ENCODE measurements at places on chromosomes 7 and 10.

DNA sequence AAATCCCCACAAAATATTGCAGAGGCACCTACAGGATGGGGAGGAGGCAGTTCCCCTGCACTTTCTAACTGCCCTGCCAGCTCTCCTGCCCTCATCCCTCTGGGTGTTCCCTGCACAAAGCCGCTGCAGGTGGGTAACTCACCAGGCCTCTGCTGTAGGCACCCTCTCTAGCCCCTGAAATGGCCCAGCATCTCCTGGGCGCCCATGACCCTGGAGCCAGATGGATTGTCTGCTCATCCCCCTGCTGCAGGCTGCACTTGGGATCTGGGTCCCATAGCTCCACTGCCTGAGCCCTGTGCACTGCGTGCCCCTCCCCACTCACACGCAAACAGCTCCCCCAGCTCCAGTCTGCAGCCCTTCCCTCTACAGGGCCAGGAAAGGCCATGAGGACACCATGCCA lies 130.9 kb downstream of the C10orf105 start:
- DNase-seq, result no peak

DNA sequence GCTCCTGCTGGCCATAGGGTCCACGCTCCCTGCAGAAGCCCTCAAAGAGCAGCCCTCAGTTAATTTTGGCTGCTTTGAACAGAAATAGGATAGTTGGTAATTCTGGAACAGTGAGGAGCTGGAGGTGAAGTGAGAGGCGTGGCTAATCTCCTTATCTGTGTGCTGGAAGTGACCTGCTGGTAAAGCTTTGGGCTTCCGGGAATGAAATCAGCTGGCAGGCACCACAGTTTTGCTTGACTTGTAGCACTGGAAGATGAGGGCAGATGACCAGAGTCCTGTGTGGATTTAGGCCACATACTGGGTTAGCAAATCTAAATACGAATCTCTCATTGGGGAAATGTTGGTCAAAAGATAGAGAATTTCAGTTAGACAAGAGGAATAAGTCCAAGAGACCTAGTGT lies 10.2 kb downstream of the ATP6V0E2 start:
- DNase-seq, result no peak

- no peak for DNase-seq
Measured at GRCh38 chr7:157490465-157490912, 153.7 kb downstream of the DNAJB6 start.

DNA sequence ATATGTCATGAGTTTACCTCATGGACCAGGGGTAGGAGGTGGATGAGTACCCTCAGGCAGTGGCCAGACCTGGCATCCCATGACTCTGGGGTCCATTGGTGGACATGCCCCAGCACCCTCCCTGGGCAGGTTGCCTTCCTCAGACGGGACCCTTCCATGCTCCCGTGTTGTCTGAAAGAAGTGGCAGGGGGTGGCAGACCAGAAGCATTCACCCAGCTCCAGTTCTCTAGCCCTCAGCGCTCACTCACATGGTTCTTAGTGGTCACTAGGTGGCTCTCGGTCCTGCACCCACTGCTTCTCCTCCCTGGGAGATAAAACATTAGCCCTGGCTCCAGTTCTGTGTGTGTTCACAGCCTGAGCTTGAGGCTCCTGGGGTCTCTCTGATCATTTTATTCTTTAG lies 6.0 kb downstream of the RBP3 start:
- DNase-seq, result no peak

DNA sequence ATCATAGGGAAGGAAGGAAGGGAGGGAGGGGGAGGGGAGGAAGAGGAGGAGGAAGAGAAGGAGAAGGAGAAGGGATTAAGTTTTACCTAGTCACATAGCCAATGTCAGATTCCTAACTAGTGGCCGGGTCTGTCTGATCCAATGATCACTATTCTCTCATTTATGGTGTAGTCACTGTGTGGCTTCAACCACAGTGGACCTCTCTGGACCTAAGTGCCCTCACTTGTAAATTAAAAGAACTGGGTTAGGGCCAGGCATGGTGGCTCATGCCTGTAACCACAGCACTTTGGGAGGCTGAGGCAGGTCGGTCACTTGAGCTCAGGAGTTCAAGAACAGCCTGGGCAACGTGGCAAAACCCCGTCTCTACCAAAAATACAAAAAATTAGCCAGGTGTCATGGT lies 6.6 kb upstream of the SERPINE1 start:
- DNase-seq, result no peak

GRCh38 chr7:79421751-79422150 lies 31.7 kb downstream of the MAGI2 start:
- no peak for DNase-seq

DNA sequence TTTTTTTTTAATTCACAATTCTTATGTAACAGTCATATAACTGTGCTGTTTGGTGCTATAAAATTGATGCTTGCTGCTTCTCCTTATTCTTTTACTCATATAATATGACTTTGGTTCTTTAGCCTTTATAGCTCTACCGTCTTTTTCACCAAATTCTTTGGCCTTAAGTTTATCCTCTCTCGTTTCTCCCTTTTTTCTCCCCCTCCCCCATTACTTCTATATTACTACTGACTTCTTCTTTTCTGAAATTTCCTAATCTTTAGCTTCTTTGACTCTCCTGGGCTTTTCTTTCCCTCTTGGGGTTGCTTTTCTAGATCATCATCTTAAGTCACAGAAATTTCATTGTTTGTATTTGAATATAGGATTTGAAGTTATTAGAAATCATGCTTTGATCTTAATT lies 3.8 kb downstream of the BCCIP start:
- no peak for DNase-seq

DNA sequence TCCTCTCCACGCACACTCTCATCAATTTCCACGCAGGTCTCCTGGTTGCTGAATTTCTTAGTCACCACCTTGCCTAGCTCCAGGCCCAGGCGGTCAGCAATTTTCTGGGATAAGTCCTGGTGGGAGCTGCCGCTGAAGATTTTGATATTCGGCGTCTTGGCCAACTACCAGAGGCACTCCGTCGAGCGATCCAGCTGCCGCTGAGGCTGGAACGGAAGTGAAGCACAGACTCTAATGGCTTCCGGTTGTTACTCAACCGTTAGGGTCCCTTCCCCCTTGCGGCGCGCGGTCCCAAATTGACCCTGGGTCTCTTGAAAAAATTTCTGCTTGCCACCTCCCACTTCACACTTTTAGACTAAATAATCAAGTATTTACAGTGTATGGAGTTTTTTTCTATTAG lies at the start of gene PRPS1L1:
PRPS1L1 (minus strand) TSS at position 219 of the 400 bp plus-strand sequence.
- no peak for DNase-seq

DNA sequence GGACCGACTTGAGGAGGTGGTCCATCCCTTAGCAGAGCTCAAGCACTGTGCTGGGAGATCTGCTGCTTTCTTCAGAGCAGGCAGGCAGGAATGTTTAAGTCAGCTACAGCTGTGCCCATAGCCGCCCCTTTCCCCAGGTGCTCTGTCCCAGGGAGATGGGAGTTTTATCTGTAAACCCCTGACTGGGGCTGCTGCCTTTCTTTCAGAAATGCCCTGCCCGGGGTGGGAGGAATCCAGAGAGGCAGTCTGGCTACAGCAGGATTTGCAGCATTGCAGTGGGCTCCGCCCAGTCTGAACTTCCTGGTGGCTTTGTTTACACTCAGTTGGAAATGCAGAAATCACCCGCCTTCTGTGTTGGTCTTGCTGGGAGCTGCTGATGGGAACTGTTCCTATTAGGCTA lies 51.2 kb upstream of the SEMA3A start:
- DNase-seq, result no peak

- DNase-seq, result no peak
Measured at GRCh38 chr7:143379611-143380259, 1.4 kb upstream of the ZYX start.

GRCh38 chr7:81594767-81595166 lies 175.1 kb downstream of the HGF start:
- no peak for DNase-seq

GRCh38 chr7:138798836-138799235 lies 840 bp upstream of the ATP6V0A4 start:
- no peak for DNase-seq

DNA sequence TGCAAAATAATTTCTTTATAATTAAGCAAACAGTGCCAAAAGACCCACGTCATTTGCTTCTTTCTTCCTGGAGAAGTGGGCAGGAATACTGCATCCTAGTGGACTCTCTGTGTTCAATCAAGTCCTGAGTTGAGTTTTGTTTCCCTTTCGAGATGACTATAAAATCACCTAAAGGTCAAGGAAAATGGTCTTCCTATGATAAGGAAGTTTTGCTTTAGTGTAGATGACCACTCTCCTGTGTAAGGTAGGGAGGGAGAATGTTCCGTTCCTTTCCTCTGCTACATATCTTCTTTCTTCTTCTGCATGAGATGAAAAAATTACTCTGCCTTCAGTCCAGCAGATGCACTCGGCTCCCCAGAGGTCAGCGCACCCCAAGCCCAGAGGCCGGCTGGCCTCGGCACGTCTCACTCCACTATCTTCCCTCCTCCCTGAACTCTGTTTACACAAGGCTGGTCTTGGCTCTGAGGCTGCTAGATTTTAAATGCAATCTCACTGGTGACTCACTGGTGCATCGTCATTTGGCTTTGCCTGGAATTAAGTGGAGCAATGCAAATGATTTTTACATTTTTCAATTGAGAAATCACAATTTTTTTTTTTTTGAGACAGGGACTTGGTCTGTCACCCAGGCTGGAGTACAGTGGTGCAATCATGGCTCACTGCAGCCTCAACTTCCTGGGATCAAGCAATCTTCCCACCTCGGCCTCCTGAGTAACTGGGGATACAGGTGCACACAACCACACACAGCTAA lies 18.6 kb upstream of the VDAC2 start:
- DNase-seq, result no peak

GRCh38 chr10:103080891-103081581 lies 112.0 kb downstream of the NT5C2 start:
- DNase-seq, result no peak

DNA sequence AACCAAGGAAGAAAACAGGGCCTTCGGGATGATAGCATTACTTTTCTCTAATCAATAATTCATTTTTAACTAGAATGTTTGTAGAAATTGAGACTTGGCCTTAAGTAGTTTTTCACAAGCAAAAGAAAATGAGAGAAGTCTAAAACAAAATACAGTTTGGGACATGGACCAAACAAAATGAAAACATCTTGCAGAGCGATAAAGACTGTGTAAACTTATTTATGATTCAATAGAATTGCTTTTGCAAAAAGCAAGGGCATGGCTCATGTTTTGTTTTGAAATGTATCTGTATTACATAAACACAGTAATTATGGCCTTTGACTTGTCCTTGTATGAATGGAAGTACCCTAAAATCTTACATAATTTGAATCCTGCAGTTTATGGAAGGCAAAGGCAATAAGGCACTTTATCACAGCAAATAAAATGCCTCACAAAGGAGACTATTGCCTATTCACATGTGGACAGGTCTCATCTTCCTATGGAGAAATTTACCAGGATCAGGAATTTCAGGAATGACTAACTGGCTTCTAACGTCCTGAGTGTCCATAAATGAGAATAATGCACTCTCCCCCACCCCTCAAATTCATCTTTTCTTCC lies 295.2 kb downstream of the PTEN start:
- no peak for DNase-seq

- DNase-seq, result no peak
Measured at GRCh38 chr10:91525896-91526712, 106.8 kb downstream of the PPP1R3C start.

GRCh38 chr10:80296942-80297341 lies 7.5 kb upstream of the MAT1A start:
- no peak for DNase-seq

GRCh38 chr10:78361031-78361430 lies 327.4 kb downstream of the RPS24 start:
- no peak for DNase-seq

GRCh38 chr10:60534761-60535389 lies 145.2 kb upstream of the ANK3 start:
- DNase-seq, result no peak

GRCh38 chr7:108072739-108073138 lies 57.4 kb downstream of the LAMB4 start:
- DNase-seq, result no peak

GRCh38 chr10:1578392-1579140 lies 158.8 kb downstream of the ADARB2 start:
- DNase-seq, result no peak

GRCh38 chr7:43164757-43165156 lies 52.3 kb downstream of the HECW1 start:
- no peak for DNase-seq

DNA sequence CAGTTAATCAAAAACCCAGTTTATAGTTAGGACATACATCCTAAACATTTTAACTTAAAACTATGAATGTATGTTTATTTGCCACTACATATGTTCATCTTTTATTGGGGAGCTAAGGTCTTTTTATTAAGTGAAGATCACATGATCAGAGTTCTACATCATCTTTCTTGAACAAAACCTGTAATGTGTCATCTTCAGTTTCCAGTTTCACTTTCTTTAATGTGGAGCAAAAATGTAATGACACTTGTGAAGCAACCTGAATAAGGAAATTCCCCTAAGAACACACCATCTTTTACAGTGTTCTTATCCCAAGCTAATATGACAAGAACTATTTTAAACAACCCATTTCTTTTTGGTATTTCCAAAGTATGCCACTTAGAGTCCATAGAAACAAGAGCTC lies 166.7 kb upstream of the BET1 start:
- DNase-seq, result no peak

GRCh38 chr10:117441812-117442443 lies 66.7 kb upstream of the PDZD8 start:
- DNase-seq, result no peak

DNA sequence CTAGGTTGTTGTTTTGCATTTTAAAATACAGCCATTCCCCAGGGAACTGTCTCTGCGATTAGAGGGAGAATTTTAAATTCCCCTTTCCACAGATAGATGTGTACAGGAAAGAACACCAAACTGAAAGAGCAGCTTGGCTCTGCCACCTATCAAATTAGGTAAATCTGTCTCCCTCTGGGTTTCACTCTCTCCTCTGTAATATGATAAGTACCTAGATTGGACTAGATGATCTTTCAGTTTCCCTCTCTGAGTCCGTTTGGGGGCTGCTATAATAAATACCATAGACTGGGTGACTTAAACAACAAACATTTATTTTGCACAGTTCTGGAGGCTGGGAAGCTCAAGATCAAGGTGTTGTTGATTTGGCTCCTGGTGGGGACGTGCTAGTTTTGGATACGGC lies 186.0 kb downstream of the KIF20B start:
- DNase-seq, result no peak

DNA sequence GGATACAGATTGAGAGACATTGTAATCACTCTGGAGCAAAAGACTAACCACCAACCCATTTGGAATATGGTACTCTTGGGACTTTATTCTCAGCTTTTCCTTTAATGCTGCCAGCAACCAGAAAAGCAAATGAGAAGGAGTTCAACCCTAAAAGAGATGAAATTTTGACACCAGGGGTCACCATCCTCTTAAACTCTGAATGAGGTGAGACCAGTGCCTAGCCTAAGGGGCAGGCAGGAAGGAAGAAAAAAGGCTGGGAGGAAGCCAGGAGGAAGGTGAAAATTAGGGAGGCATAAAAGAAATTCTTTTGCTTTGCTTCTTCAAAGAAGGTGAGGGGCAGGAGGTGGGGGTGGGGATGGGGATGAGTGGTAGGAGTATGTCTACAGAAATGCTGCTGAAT lies 135.8 kb downstream of the JAZF1 start:
- no peak for DNase-seq

DNA sequence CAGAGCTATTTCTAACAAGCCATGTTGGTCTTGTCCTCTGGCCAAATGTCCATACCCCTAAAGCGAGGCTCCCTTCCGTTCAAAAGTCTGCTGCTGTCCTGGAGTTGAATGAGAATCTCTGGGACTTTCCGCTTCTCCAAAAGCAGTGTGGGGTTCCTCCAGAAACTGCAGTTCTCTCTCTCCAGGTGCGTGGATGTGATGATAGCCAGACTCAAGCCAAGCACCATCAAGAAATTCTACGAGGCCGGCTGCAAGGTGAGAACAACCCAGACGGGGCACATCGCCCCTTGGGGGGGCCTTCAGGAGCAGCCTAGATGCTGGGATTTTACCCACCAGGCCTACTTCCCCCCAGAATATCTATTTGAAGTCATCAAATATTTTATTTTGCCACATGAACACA lies 26.5 kb downstream of the BTBD16 start:
- DNase-seq, result no peak

Data from NCI-H1436 (cell line).